Fibroblast of lung (primary cell): ENCODE measurements at places on chromosomes 4 and X. TPM values are rescaled to one million over a fixed set of nuclear protein-coding genes. Genes with fewer than 3 reads are reported as not detected.

DNA sequence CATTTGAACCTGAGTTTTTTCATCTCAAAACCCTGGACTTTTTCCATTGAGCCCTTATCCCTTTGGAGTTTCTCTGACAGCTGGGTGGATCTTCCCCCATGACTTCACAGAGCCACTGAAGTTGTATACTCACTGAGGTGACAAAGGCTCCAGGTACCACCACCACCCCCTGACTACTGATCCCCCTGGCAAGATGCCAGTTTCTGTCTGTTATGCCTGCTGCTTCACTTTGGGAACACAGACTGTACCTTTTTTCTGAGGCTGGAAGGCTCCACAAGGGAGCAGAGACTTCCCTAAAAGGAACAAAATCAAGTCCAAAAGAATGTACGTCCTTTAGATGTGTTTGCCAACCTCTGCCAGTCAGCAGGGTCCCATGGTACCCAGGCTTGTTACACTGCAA lies 160.3 kb upstream of the JADE1 start:
- DNase-seq = no peak
- no peak overlapping the region for H3K27ac ChIP-seq
- H3K4me3 ChIP-seq = no peak overlapping the region
- H3K36me3 ChIP-seq = no peaks in the 10 kb centered on the region
- peaks cover 6% of the 10 kb centered on the region for H3K4me1 ChIP-seq
- no peaks in the 10 kb centered on the region for H3K27me3 ChIP-seq

DNA sequence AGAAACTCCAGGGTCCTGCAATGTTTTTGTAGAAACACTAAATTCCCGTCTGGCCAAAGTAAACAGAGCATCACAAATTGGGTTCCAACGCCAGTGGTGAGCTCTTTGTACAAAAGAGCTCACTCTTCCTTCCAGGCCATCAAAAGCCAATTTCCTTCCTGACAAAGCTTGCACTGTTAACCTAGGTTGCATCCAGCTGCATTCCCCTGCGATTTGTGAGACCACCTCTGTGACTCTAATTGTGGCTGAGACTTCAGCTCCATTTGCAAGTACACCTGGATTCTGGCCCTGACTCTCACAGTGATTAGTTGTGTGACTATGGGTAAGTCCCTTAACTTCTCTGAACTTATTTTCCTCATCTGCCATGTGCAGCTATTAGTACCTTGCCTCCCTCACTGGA lies 212.5 kb upstream of the CXorf66 start:
- no peak overlapping the region for H3K27ac ChIP-seq
- no peak overlapping the region for H3K4me3 ChIP-seq
- H3K4me1 ChIP-seq = no peaks in the 10 kb centered on the region
- no peaks in the 10 kb centered on the region for H3K27me3 ChIP-seq
- H3K36me3 ChIP-seq = no peaks in the 10 kb centered on the region

- no peaks in the 10 kb centered on the region for H3K36me3 ChIP-seq
- peaks cover 7% of the 10 kb centered on the region for H3K4me1 ChIP-seq
- no peak overlapping the region for H3K27ac ChIP-seq
These were observed 69.6 kb upstream of the BCOR start for GRCh38 chrX:40167233-40167849.

GRCh38 chr4:81898862-81899504 lies 427.3 kb upstream of the RASGEF1B start:
- no peak overlapping the region for H3K4me3 ChIP-seq
- no peaks in the 10 kb centered on the region for H3K4me1 ChIP-seq
- no peak for DNase-seq
- H3K36me3 ChIP-seq = no peaks in the 10 kb centered on the region
- H3K27ac ChIP-seq = no peak overlapping the region

DNA sequence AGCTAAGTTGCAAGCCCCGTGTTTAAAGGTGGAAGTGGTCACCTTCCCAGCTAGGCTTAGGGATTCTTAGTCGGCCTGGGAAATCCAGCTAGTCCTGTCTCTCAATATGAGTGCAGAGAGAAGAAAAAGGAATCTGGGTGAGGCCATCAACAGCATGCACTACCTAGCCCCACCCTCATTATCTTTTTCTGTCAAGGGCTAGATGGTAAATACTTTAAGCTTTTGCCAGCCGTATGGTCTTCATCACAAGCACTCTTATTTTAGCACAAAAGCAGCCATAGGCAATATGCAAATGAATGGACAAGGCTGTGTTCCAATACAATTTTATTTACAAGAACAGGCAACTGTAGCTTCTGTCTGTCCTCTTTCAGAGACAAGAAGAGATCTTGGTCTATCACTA lies 282.9 kb downstream of the ZNF674 start:
- no peaks in the 10 kb centered on the region for H3K4me1 ChIP-seq
- no peaks in the 10 kb centered on the region for H3K27me3 ChIP-seq
- H3K27ac ChIP-seq = no peak overlapping the region
- no peak overlapping the region for H3K4me3 ChIP-seq
- H3K36me3 ChIP-seq = no peaks in the 10 kb centered on the region

- DNase-seq = peak; percentile 93
- no peak overlapping the region for H3K27ac ChIP-seq
- no peaks in the 10 kb centered on the region for H3K27me3 ChIP-seq
- H3K4me3 ChIP-seq = no peak overlapping the region
- no peaks in the 10 kb centered on the region for H3K4me1 ChIP-seq
These were observed 43.6 kb downstream of the TSC22D3 start for GRCh38 chrX:107731831-107732502.

DNA sequence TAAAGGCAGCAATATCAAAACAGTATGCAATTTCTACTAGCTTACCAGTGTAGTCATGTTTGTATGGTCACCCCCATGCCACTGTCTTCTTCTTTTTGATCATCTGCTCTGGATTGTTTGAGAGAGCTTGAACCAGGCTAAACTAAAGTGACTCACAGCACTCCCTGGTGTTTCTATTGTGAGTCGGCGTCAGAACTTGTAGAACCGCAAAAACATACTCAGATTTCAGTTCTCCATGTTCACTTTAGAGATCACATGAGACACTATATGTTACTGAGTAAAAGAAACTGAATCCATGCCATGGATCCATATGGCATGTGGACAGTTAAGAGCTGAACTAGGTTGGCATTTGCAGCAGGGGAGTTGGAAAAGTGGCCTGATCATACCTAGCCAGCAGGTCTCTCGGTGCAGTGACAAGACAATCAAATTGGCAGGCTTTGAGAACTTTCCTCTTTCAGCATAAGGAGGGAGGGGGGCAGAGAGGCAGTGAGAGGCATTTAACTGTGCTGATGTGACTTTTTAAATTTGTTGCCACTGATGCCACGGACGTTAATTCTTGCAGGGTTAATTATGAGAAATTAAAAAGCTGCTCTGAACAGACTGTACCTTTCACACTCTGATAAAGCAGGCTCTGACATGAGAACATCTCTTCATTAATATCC lies 88.4 kb downstream of the AFF2 start:
- H3K27me3 ChIP-seq = no peaks in the 10 kb centered on the region
- peak; percentile 30 for DNase-seq
- H3K36me3 ChIP-seq = no peaks in the 10 kb centered on the region
- H3K4me1 ChIP-seq = no peaks in the 10 kb centered on the region
- H3K27ac ChIP-seq = no peak overlapping the region

GRCh38 chr4:174255786-174256185 lies 27.7 kb downstream of the FBXO8 start:
- H3K27ac ChIP-seq = no peak overlapping the region
- H3K27me3 ChIP-seq = no peaks in the 10 kb centered on the region
- DNase-seq = peak; percentile 92
- no peaks in the 10 kb centered on the region for H3K4me1 ChIP-seq

- no peaks in the 10 kb centered on the region for H3K36me3 ChIP-seq
- peaks cover 3% of the 10 kb centered on the region for H3K4me1 ChIP-seq
- DNase-seq = no peak
- H3K27me3 ChIP-seq = no peaks in the 10 kb centered on the region
- no peak overlapping the region for H3K27ac ChIP-seq
These were observed 8.2 kb downstream of the GSX2 start for GRCh38 chr4:54107951-54108748.

- DNase-seq = no peak
- H3K27ac ChIP-seq = no peak overlapping the region
- no peaks in the 10 kb centered on the region for H3K36me3 ChIP-seq
- H3K27me3 ChIP-seq = no peaks in the 10 kb centered on the region
- H3K4me3 ChIP-seq = no peak overlapping the region
These were observed 51.9 kb downstream of the PHKA1 start for GRCh38 chrX:72662020-72662747.

SHOX gene
- not detected in 2 replicates for total RNA-seq

TDO2 gene
- 1.5 and 14.4 TPM in 2 replicates for total RNA-seq

RHOXF1 gene
- not detected in 2 replicates for total RNA-seq

UGT2B17 gene
- not detected in 2 replicates for total RNA-seq

NEIL3 gene
- 2.3 and 4.5 TPM in 2 replicates for total RNA-seq

PAGE2 gene
- not detected in 2 replicates for total RNA-seq
